ENCODE measurements at places on chromosomes 16 and 17.

DNA sequence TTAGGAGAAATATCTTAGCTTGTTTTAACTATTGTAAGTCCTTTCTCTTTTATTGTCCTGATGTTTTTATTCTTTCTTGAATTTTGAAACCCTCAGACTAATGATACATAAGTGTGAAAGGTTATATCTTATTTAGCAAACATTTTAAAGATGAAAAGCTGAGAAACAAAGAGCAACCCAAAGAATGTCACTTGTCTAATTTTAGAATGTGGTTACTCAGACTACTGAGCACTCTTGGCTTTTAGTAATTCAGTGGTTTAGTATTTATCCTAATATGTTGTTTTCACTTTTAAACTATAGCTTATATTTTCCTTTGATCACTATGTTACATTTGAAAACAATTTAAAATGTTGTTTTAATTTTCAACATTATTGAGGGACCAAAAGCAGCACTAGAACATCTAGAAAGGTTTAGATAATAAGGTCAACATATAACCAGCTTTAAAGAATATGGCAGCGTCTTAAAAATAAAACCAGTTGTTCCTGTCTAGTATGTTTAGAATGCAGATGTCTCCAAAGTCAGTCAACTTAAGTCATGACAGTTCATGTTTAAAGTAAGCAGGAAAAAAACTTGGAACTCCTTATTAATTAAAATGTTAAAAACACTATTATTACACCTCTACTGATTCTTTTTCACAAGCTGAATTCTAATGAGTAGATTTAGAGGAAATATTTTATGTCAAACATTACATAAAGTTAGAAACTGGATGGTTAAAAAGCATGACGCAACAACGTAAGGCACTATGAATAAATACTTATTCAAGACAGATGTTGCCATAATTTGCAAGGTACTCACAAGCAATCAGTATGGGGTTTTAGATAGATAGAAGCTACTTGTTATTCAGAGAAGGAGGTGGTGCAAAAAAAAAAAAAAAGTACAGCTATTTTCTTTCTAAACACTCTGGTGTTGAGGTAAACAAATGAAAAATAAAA, 2.4 kb downstream of the MBTD1 start:
- no peak for DNase-seq

DNA sequence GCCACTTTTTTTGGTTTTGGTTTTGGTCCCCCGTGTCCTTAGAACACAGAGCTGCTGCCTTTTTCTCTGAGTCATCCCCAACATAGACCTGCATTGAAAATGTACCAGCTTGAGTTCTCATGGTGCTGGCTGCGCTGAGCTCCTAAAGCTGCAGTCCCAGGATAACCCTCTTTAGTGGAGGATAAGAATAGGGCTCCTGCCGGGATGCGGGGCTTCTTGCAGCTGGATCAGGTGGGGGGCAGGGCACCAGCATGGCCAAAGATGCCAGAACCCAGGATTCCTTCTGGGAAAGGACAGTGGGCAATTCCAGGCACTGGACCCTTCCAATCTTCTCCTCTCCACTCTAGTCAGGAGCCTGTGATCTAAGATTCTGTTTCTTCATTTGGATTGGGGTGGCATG, 8.3 kb upstream of the CLUH start:
- no peak for DNase-seq

DNA sequence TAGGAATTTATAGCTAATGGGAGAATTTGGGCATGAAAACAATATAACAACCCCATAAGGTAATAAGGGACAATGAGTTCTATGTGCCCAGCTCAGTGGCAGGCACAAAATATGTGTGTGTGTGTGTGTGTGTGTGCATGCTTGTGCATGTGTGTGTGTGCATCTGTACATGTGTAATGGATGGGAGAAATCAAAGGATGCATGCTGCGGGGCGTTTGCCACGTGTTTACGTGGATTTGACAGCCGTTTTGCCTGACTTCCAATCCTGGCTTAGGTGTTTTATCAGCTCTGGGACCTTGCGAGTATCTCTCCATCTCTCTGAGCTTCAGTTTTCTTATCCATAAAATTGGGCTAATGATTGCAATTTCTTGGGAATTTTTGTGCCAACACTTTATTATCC, 108.4 kb downstream of the IRX5 start:
- no peak for DNase-seq

- DNase-seq, result no peak
Observed at GRCh38 chr16:29813644-29814562, 1.9 kb downstream of the PRRT2 start.

- no peak for DNase-seq
Observed at GRCh38 chr16:73793260-73793659, 503.4 kb upstream of the PSMD7 start.

DNA sequence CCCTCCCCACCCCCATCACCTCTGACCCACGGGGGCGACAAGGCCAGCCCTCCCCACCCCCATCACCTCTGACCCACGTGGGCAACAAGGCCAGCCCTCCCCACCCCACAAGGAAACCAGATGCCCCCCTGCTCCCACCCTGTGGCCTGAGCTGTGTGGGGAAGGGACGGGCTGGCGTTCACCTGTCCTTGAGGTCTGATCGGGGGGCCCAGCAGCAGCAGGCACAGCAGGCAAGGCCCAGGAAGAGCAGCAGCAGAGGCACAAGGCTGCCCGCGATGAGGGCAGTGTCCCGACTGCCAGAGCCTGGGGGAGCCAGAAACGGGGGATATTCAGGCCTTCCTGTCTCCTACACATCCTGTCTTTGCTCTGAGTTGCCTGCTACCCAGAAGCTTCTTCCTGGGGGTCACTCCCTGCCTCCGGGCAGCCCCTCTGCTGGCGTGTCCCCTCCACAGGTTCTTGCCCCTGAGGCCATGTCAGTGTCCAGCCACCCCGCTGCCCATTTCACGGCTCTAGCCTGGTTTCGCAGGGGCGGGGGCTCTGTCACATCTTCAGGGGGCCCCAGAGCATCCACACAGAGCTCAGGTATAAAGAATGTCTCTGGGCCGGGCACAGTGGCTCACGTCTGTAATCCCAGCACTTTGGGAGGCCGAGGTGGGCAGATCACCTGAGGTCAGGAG, 6.8 kb downstream of the SCARF1 start:
- no peak for DNase-seq

- peak; percentile 30 for DNase-seq
Observed at GRCh38 chr17:1714980-1715802, 5.0 kb upstream of the TLCD2 start.

- DNase-seq, result no peak
Observed at GRCh38 chr16:4796982-4797804, 2.0 kb downstream of the SMIM22 start.

DNA sequence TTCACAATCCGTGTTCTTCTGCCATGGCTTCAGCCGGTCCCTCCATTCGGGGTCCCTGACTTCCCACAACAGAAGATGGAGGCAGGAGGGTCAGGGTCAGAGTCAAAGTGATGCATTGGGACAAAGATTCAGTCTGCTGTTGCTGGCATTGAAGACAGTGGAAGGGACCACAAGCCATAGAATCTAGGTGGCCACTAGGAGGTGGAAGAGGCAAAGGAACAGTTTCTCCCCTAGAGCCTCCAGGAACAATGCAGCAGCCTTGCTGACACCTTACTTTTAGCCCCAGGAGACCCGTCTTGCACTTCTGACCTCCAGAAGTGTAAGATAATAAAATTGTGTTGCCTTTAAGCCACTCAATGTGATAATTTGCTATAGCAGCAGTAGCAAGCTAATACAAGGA, 55.9 kb downstream of the MFSD11 start:
- peak; percentile 28 for DNase-seq

- DNase-seq, result no peak
Observed at GRCh38 chr16:1543085-1543896, 9.8 kb downstream of the TMEM204 start.

DNA sequence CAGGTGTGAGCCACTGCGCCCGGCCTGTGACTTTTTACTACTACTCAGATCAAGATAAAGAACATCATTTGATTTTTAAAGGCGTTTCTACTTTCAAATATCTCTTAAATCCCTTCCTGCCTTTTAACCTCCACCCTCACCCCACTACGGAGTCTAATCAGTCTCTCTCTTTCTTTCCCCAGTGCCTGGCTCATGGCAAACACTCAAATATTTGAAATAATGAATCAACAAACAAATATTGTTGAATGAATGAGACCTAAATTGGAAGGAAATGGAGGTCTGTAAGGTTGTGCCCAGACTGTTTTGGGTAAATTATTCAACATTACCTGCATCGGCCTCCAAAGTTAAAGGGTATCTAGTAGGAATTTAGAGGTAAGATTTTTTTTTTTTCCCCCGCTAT, 14.7 kb downstream of the COPZ2 start:
- no peak for DNase-seq

DNA sequence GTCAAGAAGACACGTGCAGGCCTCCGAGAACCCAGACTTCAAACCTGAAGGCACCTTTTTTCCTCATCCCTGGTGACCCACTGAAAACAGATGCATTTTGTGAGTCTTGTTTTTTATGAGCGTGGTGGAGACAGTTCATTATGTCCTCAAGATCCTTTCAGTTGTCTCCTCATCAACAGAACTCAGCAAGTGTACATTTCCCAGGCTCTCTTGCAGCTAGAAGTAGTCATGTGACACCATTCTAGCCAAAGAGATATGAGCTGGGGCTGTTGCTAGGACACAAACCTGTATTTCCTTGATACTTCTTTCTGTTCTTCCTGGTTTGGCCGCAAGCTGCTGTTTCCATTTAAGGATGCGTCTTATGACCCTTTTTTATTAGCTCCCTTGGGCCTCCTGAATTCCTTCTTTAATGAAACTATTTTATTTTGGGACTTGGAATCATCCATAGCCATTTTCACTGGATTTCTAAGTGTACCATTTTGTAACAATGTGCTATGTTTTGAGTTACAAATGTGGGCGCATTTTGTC, 135.7 kb upstream of the FOXF1 start:
- no peak for DNase-seq

DNA sequence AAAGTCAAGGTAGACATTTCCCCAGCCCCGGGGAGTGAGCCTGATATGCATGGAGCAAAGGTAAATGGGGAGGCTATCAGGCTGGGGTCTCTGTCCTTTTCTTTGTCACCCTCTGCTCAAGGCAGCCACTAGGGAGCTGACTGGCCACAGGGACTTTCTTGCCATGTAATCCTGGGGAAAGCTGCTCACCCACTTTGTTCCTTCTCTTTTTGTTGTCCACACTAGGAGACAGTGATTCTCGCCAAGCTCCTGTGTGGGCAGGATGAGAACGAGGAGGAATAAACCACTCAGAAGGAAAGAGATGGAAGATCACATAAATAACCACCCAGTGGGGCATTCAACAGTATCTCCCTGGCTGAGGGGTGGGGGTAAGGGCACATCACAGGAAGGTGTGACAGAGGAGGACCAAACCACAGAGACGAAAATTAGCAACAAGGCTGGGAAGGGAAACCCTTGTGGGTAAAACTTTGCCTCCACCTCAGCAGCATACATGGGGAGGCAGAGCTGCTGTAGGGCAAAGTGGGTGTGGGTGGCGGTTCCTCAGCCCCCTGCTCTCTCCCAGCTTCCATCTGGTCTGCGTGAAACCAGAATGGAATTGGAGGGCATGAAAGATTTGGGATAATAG, 26.2 kb upstream of the CCL1 start:
- no peak for DNase-seq

GRCh38 chr16:9306753-9307152, 215.3 kb downstream of the HAPSTR1 start:
- no peak for DNase-seq

- no peak for DNase-seq
Observed at GRCh38 chr17:11786711-11787438, 188.6 kb downstream of the DNAH9 start.

DNA sequence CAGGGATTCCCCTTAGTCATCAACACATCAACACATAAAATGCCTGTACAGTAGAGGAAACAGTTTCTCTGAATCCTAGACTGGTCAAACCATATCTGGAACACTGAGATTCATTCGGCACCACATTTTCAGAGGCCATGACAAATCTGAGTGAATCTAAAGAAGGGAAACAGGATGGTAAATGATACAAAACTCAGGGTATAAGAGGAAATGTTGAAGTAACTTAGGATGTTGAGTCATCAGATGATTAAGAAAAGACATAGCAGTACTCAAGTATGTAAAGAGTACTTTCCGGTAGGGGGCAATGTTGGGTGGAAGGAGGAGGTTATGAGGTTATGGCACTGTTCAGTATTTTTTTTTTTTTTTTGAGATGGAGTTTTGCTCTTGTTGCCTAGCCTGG, 358.5 kb upstream of the PMFBP1 start:
- no peak for DNase-seq

DNA sequence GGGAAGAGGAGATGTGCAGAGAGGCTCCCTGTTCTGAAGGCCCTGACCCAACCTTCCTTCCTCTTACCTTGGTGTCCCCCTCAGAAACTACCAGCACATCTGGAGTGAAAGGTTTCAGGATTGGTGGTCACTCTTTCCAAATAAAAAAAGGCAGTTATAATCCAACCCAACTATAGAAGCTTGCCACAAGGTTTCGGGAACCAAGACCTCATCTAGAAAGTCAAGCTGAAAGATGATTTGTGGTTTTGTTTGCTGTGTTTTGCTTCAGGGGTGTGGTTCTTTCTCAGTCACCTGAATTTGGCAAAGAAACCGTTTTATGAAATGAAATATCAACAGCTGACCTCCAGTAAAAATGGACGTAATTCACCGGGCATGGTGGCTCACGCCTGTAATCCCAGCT, 19.3 kb downstream of the SHMT1 start:
- no peak for DNase-seq

- no peak for DNase-seq
Observed at GRCh38 chr17:19341211-19341631, 21.3 kb downstream of the B9D1 start.

- no peak for DNase-seq
Observed at GRCh38 chr16:11064202-11064540, 119.8 kb downstream of the CLEC16A start.

DNA sequence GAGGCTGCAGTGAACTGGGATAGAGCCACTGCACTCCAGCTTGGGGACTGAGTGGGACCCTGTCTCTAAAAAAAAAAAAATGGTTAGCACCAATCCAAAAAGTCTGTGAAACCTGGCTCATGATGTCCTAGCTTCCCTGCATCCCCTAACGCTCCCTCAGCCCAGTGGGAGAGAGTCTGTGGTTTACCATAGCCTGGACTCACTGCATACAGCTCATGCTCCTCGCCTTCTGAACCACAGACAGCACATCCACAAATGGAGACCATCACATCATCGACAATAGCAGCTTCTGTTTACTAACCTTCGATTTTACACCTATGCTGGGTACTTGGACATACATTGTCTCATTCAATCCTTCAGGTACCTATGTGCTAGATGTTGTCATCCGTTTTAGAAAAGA, 43.6 kb downstream of the NLRC5 start:
- no peak for DNase-seq

DNA sequence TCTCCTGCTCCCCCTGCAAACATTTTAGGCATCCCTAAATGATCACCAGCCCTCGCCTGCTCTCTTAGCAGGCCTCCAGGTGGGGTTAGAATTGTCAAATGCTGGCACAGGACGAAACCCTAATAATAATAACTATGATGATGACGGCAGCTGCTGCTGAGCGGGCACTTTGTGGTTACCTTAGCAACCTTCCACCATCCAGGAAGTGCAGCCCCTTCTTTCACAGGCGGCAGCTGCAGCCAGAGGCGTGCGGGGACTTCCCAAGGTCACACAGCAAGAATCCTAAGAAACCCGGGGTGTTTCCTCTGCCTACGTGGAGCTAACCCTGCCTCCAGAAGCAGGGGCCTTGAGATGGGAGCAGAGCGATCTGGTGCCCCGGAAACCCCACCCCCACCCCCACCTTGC, 22.4 kb upstream of the EIF1 start:
- peak; percentile 92 for DNase-seq

All from NCI-H510A treated with DMSO at 0.1 percent for 48 hours (cell line).